Fibroblast of skin of left biceps (primary cell): ENCODE measurements at places on chromosomes 3 and 15.

DNA sequence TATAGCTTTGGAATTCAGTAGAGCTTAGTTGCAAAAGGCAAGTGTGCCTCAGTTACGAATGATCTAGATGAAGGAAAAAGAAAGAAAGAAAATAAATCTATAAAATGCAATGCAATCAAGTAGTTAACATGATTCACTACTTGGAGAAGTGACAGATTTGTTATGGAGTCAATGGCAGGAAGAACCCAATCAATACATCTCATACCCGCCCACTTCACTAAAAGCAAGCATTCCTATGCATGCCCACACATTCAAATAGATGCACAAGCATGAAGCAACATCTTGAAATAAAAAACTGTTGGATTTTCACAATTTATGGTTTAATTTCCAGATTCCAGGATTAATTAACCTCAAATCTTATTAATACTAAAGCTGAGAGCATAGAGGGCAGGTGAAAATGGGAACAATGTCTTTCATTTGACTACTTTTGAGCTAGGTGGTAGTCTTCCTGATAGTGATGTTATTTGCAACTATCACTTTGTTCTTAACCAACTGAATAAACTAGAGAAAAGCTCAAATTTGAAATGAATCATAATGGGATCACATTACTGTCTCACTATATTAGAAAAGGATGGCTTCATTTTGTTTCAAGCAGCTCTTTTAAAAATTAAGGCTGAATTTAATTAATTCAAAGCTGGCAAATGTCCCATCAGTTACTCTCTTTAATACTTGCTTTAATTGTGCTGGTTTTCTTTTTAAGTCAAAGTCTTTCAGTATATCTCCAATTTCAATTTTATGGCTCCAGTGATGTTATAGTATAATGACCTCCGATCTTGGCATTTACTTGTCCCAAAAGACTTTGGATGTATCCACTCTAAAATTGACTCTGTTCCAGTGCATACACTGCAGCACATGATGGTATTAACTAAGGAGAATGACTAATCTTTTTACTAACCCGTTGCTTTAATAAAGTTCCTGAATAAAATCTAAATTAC, 46.7 kb upstream of the CCDC50 start:
- DNase-seq, result no peak

- DNase-seq, result no peak
Observed at GRCh38 chr15:78922527-78922926, 22.3 kb downstream of the CTSH start.

GRCh38 chr15:60044636-60045270, 40.6 kb downstream of the FOXB1 start:
- DNase-seq, result no peak

DNA sequence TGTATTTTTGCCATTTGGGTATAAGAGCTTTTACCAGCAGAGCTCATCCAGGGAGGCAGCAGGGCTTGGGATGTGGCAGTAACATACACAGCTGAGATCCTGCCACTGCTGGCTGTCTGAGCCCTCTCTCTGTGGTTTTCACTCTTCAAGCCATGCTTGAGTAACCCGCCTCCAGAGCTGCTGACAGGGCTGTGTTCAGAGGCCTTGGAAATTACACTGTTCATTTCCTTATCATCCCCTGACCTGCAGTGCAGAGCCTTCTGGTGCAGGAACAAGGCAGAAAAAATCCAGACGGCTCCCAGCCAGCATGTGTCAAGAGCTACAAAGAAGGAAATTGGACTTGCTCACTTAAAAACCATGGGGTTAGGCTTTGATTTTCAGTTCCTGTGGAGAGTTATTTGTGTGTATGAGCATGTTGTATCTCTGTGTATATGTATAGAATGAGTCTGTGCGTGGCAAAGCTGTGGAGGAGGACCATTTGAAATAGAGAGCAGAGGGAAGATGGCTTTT, 47.0 kb downstream of the ZNF609 start:
- DNase-seq, result peak; percentile 33

DNA sequence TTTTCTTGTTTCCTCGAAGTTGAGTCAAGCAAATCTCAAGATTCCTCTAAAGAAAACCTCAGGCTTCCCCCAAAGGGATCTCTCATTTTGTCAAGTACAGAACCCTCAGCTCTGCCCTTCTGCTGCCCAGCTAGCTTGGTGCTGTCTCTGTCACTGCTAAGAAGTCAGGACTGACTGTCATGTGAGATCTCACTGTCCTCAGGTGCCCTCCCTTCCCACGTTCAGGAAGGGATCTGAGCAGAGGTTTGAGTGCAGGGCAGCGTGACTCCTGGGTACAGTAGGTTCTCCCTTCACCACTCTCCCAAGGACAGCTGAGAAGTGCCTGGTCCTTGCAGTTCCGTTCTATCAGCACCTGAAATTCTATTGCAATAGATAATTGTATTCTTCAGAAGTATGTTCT, 229.7 kb downstream of the SLCO3A1 start:
- no peak for DNase-seq

DNA sequence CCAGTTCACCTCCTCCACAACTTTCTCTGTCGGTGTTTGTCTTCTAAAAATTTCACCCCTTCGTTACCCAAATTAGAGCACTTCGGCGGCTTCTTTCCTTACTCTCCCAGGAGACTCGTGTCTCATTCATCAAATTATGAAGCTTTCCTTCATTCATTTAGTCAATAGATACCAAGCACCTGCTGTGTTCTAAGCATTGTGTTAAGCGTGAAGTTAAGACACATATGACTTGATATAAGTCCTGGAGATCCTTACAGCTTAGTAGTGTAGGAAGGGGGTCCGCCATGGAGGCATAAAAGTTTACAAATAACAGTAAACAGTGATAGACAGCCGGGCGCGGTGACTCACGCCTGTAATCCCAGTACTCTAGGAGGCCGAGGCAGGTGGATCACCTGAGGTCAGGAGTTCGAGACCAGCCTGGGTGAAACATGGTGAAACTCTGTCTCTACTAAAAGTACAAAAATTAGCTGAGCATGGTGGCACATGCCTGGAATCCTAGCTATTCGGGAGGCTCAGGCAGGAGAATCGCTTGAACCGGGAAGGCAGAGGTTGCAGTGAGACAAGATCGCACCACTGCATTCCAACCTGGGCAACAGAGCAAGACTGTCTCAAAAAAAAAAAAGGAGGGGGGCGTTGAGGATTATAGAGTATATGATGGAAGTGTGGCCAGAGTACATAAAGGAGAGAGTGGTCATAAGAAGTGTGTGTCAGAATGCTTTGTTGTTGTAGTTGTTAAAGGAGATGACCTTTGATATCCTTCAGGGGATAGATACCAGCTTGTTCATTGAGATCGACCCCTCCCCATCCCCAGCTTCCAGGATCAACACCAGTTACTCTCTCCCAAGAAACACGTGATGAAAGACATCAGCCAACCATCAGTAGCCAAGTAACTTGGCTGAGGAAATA, 744 bp upstream of the CCDC32 start:
- DNase-seq, result no peak

- DNase-seq, result no peak
Observed at GRCh38 chr3:41148478-41148877, 50.8 kb upstream of the CTNNB1 start.

GRCh38 chr3:100463002-100463401, 29.4 kb upstream of the TMEM45A start:
- DNase-seq, result peak; percentile 39

- DNase-seq, result no peak
Observed at GRCh38 chr3:112389961-112390360, 57.0 kb downstream of the CD200 start.

- DNase-seq, result no peak
Observed at GRCh38 chr15:99850517-99850916, 117.3 kb upstream of the LYSMD4 start.

GRCh38 chr3:29871087-29871486, 590.2 kb downstream of the RBMS3 start:
- DNase-seq, result no peak

DNA sequence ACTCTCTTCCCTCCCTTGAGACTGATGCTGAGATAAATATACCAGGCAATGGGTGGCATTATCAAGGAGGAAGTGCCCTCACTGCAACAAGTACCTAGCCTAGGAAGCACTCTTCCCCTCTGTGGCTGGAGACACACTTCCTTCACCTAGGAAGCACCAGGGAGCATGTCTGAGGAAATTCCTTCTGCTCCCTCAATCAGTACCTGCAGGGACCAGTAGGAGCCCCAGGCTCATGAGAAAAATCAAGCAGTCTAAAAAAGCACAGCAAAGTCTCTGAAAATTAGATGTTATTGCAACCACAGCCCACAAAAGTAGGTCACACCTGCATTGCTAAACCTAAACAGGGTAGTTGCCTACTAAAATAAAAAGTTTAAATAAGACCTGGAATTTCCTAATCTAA, 78.2 kb upstream of the TRPM1 start:
- no peak for DNase-seq

GRCh38 chr3:28867836-28868235, 413.0 kb upstream of the RBMS3 start:
- DNase-seq, result no peak

GRCh38 chr3:10599444-10599843, 94.1 kb upstream of the ATP2B2 start:
- no peak for DNase-seq

- DNase-seq, result peak; percentile 78
Observed at GRCh38 chr3:11671648-11672100, 28.0 kb upstream of the VGLL4 start.

DNA sequence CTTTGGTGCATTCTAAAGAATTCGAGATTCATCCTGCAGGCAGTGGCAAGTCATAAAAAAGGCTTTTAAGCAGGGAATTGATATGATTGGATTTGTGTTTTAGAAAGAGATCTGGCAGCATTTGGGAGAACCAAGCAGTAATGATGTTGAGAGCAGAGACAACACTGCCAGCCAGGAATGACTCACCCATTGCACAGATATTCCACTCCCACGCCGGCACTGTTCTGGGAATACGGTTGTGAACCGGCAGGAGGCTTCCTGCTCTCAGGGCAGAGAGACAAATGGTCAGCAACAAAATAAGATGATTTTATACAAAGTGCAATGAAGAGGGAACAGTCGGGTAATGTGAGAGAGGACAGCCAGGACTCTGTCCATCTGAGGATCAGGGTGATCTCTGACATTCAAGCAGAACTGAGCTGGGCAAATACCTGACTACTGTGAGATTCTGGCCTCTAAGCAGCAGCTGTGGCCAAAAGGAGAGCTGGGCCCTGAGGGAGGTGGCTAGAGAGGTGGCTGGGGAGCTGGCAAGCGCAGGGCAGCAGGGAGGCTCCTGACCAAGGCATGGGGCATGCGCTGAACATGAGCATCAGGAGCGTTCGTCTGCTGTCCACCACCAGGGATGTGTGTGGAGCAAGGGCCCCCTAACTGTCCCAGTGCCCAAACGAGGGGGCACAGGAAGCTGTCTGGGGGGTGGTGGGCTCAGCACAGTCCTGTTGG, 56.1 kb upstream of the PLXNA1 start:
- peak; percentile 28 for DNase-seq

DNA sequence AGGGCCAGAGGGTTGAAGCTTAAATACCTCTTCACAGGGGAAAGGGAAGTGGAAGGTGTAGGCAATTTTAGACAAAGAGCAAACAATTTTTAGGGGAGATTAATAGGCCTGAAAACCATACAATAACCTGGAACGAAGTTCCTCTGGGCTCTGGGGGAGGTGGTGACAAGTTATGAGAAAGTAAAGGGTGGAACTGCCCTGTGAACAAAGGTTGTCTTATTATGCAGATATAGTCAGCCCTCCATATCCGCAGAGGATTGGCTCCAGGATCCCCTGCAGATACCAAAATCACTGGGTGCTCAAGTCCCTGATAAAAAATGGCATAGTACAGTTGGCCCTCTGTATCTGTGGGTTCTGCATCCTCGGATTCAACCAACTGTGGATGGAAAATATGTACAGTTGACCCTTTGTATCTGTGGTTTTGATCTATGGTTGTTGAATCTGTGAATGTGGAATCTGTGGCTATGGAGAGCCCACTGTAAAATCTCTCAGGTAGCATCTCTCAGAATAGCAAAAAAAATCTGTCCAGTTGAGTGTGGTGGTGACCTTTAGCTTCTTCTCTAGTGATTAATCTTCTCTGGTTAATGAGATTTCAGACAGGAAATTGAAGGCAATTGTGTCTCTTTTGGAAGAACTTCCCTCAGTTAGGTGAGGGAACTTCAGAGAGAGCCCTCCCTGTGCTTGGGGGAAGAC, 40.2 kb downstream of the CLEC3B start:
- no peak for DNase-seq

DNA sequence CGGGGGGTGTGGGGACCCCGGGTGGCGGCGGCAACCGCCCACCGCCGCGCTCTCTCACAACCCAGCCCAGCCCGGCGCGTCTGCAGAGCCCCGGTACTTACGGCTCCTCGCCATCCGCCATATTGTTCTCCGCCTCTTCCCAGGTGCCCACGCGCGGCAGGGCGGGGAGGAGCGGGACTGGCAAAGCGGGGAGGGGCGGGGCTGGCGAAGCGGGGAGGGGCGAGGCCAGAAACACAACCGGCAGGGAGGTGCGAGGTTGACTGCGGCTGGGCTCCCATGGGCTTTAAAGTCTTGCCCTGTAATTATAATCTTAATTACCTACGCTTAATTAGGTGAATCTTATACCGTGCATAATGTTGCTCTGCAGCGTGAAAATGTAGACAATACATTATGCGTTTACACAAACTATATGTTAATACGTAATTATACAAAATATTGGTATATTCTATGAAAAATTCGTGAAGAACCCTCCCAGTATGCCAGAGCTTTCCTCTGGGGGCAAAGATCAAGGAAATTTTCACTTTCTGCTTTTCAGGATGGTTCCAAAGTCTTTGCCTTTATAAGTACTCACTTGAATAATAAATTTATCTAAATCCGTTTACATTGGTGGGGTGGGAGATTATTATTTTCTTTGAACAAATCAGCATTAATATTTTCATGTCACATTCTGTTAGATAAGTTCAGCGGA, at the start of gene UBA3:
TSS of gene UBA3 (minus strand) at position 133 of the 688 bp plus-strand sequence. CDS start at position 121, 12 bp downstream.
- peak; percentile 51 for DNase-seq

DNA sequence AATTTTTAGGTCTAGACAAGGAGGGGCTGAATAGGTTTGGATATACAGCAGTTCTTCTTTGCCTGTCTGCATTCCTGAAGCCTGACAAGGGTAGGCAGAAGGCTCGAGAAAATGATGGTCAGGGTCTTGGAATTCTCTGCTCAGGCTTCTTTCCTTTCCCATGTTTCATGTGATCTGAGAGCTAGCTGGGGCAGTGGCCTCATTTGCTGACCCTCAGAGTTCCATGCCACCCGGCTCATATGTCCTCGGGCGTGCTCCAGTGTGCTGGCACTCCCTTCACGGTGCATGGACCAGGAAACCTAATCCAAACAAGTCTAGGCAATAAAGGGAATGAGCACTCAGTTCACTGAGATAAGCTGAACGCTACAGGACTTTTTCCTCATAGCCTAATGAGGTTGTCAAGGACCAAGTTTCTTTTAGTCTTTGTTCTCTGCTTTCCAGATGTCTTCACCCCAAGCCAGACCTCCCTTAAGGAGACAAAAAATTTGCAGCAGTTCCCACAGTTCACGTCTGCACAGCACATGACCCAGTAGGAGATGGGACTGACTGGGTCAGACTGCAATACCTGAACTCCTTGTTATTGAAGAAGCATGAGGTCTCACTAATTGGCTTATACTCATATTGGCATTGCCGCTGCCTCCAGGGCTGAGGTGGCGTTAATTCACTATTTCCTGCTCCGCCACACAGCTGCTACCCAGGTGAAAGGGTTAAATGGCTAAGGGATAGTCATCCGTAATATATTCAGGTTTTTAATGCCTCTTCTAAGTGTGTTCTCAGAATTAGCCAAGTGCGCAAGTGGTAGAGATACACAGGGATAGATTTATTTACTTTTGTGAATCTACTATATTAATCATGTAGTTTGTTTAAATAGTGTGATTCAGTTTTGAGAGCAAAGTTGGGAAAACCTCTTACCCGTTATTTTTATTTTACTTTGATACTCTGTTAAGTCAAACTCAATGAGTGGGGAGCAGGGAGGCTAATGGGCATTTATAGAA, 15.3 kb upstream of the RTP4 start:
- DNase-seq, result peak; percentile 7

- DNase-seq, result no peak
Observed at GRCh38 chr15:47304656-47305055, 412.6 kb upstream of the SEMA6D start.
